ENCODE measurements at places on chromosomes 5 and 9.
A peak's percentile ranks its signal among the peaks of the same experiment; 100 is the strongest.

DNA sequence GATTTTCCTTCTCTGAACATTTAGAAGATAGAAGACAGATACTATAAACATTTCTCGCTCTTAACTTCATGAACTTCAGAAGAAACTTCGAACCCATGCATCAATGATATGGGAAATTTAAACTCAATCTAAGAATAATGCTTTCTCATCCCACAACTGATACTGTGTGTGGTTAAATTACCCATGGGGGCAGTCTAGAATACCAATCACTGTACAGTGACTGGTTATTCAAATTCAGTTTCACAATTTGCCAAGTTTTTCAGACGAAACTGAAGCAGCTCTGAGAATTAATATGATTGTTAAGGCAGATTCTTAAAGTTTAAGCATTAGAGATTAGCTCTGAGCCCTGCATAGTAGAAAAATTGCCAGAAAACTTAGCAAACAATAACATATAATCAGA lies 431.0 kb downstream of the SH3GL2 start:
- no peak for DNase-seq

GRCh38 chr5:114782177-114782576 lies 387.5 kb downstream of the TRIM36 start:
- no peak for DNase-seq

- DNase-seq: peak; percentile 12
Measured at GRCh38 chr9:105930011-105930627, 235.8 kb downstream of the TMEM38B start.

DNA sequence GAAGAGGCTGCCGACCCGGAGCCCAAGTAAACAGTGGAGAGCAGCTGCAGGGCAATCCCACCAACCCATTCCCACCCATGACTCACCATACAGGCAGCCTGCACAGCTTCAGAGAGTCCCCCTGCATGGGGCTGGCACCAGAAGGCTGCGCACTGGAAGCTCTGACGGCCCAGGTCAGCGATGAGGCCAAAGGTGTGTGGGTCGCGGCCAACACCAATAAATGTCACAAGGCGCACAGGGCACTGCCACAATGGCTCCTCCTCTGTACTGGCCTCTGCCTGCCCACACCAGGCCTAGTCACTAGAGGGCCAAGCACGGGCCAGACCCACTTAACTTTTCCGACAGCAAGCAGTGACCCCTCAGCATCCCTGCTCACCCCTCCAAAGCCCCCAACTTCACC lies 3.0 kb upstream of the SRA1 start:
- no peak for DNase-seq

DNA sequence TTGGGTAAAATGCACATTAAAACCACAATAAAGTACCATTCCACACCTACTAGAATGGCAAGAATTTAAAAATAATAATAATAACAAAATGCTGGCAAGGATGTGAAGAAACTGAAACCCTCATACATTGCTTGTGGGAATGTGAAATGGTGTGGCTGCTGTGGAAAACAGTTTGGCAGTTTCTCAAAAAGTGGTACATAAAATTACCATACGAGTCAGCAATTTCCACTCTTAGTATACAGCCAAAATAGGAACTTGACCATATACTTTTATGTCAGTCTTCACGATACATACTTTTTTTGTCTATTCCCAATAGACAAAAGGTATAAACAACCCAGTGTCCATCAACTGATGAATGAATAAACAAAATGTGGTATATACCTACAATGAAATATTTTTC lies 15.6 kb downstream of the FKBP15 start:
- DNase-seq: no peak

- DNase-seq: no peak
Measured at GRCh38 chr9:26131886-26132285, 453.6 kb upstream of the TUSC1 start.

- no peak for DNase-seq
Measured at GRCh38 chr9:94644543-94644942, 5.2 kb upstream of the FBP1 start.

- no peak for DNase-seq
Measured at GRCh38 chr5:83385812-83386211, 85.7 kb upstream of the VCAN start.

- DNase-seq: no peak
Measured at GRCh38 chr9:130088051-130088450, 34.3 kb downstream of the GPR107 start.

- DNase-seq: no peak
Measured at GRCh38 chr5:151214614-151215545, 9.0 kb downstream of the CCDC69 start.

GRCh38 chr9:92206488-92206887 lies 87.0 kb downstream of the IARS1 start:
- DNase-seq: no peak

GRCh38 chr5:662751-663435 lies 30.3 kb downstream of the TPPP start:
- DNase-seq: no peak

- no peak for DNase-seq
Measured at GRCh38 chr5:51273021-51273420, 110.2 kb upstream of the ISL1 start.

DNA sequence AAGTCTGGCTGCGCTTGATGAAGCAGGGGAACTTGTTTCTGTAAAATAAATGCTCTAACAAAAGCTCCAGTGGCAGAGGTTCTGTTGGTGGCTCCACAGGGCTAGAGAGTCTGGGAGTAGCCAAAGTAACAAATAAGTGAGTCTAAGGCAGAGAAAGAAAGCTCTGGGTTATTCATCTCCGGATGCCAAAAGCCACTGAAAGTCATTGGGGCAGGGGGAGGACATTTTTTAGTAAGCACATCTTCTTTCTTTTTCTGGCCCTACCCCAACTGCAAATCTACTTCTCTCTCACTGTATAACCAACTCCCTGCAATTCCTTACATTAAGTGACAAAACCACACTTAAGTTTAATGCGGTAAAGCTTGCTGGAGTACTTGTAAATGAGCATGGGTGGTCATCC lies 141.6 kb downstream of the INSYN2B start:
- DNase-seq: no peak

- no peak for DNase-seq
Measured at GRCh38 chr9:21670374-21670773, 132.1 kb upstream of the MTAP start.

DNA sequence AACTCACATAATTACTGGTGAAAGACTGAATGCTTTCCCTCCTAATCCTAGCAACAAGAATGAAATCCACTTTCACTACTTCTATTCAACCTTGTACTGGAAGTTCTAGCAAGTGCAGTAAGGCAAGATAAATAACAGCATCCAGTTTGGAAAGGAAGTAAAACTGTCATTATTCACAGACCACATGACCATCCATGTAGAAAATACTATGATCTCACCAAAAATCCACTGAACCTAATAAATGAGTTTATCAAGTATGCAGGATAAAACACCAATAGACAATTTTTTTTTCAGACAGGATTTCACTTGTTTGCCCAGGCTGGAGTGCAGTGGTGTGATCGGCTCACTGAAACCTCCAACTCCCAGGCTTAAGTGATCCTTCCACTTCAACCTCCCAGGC lies 117.7 kb downstream of the TMEM167A start:
- DNase-seq: no peak

DNA sequence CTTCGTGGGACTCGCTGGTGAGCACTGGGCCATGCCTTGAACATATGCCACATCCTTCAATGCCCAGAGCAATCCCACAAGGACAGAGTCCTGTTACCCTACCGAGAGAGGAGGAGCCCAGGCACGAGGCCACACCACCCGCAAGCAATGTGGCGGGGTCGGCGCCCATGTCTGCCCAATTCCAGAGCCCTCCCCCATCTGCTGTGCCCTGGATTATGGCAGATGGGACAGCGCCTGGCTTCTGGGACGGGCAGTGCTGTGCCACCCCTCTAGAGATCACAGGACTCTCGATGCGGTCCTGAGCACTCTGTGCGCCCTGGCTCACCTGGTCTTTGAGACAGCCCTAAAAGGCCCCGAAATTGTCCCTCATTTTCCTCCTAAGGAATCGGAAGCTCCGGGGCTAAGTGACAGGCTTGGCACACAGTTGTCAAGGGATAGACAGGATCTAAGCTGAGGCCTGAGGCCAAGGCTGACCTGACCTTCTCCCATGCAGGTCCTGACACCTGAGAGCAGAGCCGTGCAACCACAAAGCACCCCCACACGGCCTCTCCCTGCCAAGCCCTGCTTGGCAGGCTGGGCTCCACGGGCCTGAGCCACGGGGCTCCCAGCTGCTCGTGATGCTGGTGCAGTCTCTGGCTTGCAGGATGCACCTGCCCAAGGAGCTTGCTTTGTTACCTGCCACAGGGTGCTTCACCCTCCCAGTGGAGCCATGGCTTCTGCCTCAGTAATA lies 48.8 kb downstream of the PRRT1B start:
- DNase-seq: no peak

DNA sequence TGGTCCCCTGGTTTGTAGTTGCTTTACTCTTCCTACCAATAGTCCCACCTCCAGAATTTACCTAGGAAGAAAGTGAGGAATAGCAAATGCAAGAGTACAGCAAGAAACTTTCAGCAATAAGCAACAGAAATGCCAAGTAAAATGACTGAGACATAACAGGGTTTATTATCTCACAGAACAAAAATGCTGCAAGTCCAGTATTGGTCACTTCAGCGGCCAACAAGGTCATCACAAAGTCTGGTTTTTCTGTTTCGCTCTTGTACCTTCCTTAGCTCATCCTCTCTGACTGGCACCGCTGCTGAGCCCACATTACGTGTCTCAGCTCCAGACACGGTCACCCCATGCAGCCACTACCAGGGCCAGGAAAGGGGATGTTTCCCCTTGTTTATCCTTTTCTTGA lies 82.7 kb downstream of the RFK start:
- no peak for DNase-seq

GRCh38 chr9:81789721-81790120 lies 100.4 kb upstream of the TLE1 start:
- DNase-seq: no peak

DNA sequence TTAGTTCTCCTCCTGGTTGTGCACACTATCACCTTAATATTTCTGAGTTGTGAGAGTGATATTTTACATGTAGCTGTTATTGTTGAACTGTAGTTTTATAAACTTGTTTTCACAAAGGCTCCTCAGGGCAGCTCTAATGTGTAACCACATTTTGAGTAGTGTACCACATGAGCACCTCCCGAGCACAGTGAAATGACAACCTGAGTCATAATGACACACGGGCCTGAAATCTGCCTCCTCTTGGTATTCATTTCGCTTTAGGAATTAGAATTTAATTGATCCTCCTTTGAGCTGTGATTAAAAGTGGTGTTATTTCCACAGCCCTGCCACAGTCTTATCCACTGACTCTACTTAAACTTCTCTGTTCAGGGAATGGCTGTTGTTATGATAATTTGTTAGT lies 7.9 kb downstream of the MTRR start:
- no peak for DNase-seq

GRCh38 chr9:121887553-121888437 lies 205.3 kb downstream of the TTLL11 start:
- DNase-seq: no peak

GRCh38 chr9:137035937-137036336 lies 4.0 kb upstream of the FUT7 start:
- no peak for DNase-seq

GRCh38 chr9:624935-625500 lies 216.5 kb upstream of the DMRT1 start:
- no peak for DNase-seq

GRCh38 chr5:132665574-132666080 lies 7.7 kb downstream of the IL13 start:
- no peak for DNase-seq

GRCh38 chr5:108081707-108082106 lies 300.2 kb downstream of the FBXL17 start:
- DNase-seq: no peak

DNA sequence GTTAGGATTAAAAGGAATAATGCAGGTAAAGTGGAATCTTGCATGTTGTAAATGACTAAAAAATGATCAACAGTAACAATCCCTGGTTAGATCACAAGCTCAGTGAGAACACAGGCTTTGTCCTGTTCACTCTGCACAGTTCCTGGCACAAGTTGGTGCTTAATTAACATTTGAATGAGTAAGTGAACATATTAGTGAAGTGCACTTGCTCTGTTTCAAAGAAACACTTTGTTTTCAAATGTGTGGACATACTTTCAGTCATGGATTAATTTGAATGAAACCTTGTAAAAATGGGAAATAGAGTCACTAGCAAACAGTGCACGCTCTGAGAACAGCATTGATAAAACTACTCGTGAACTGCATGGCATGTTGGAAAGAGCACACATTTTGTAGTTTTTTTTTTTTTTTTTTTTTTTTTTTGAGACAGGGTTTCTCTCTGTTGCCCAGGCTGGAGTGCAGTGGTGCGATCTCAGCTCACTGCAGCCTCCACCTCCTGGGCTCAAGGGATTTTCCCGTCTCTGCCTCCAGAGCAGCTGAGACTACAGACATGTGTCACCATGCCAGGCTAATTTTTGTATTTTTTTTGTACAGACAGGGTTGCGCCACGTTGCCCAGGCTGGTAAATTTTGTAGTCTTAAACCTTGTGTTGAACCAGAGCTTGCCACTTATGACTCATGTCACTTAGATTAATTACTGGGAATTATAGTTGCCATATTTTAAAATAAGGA lies 159.9 kb downstream of the LURAP1L start:
- DNase-seq: no peak

GRCh38 chr5:39891376-39891775 lies 466.6 kb upstream of the DAB2 start:
- no peak for DNase-seq

DNA sequence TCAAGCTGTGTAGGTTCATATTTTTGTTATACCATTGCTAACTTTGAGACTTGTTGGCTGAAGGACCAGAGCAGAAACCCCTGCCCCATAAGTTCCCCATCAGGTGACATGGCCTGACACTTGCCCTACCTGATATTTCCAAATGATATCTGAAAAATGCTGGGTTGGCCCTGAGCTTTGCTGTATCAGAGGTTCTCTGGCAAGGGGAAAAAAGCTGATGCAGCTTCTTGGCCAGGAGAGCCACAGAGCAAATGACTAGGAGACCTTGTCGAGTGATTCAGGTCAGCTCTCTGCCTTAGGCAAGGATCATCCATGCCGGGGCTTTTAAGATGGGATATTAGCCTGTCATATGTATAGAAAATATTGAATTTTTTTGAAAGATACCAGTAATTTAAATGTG lies 2.9 kb upstream of the MEGF9 start:
- no peak for DNase-seq

GRCh38 chr5:142426129-142427014 lies 101.6 kb upstream of the SPRY4 start:
- no peak for DNase-seq
